ENCODE measurements at places on chromosomes 5 and 9.

- H3K4me1 ChIP-seq = no peaks in the 10 kb centered on the region
- no peak overlapping the region for H3K4me3 ChIP-seq
- H3K36me3 ChIP-seq = no peaks in the 10 kb centered on the region
- H3K27me3 ChIP-seq = no peaks in the 10 kb centered on the region
- H3K27ac ChIP-seq = no peak overlapping the region
Measured at GRCh38 chr5:1401536-1402138, 43.6 kb downstream of the SLC6A3 start.

- H3K4me3 ChIP-seq = no peak overlapping the region
- no peak overlapping the region for H3K27ac ChIP-seq
- no peaks in the 10 kb centered on the region for H3K36me3 ChIP-seq
Measured at GRCh38 chr5:123439709-123440108, 16.5 kb upstream of the CEP120 start.

GRCh38 chr9:36086442-36086841 lies 49.7 kb downstream of the RECK start:
- H3K4me1 ChIP-seq = peaks cover 2% of the 10 kb centered on the region
- H3K36me3 ChIP-seq = no peaks in the 10 kb centered on the region
- H3K4me3 ChIP-seq = no peak overlapping the region

DNA sequence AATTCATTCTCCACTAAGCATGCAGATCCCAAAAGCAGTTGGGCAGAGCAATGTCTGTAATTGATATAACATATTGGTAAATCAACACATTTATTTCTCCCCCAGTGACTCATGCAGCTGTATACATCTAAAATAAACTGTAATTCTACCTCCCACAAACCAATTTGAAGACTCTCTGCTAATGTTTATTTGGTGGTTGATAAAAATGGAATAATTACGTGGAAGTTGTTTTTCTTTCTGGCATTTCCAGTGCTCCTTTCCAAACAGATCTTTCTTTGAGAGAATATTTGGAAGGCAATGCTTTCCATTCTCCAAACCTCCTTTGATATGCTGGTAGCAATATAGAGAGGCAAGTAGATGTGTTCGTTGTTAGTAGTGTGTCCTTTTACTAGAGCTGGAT lies 194.7 kb downstream of the CHSY3 start:
- DNase-seq = no peak
- H3K4me3 ChIP-seq = no peak overlapping the region
- H3K4me1 ChIP-seq = no peaks in the 10 kb centered on the region
- no peaks in the 10 kb centered on the region for H3K36me3 ChIP-seq

- no peaks in the 10 kb centered on the region for H3K27me3 ChIP-seq
- no peaks in the 10 kb centered on the region for H3K36me3 ChIP-seq
- no peak overlapping the region for H3K27ac ChIP-seq
- H3K4me1 ChIP-seq = no peaks in the 10 kb centered on the region
- H3K4me3 ChIP-seq = no peak overlapping the region
Measured at GRCh38 chr9:1619915-1620710, 395.0 kb upstream of the SMARCA2 start.

DNA sequence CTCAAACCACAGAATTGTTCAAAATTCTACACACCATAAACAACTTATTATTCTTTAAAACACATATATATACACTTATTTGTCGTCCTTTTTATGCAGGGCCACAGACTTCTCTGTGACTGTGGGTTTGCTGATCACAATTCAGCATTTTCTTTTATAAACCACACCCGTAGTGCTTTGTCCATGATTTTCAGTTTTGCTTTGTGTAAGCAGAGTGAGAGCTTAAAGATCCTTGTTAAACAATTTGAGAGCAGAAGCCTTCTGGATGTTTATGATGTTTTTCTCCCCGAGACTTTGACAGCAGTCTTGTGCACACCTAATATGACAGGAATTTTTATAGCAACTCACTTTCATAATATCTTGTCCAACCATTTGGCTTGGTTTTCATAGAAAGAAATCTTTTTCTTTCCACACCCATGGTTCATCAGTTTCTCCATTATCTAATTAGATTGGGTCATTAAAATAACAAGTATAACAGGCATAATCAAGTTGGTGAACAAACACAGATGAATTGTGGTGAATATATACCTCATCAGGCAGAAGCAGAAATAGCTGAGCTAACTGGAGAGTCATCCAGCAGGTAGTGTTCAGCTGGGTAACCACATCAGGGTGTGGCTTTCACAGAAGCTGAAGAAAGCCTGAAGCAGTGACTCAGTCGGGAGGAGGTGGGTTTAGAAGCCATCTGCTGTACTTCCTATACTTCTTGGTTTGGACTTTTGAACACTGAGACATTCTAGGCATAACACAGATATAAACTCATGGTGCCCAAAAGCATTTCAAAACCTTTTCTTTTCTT lies 232.8 kb downstream of the DOCK8 start:
- peaks cover 79% of the 10 kb centered on the region for H3K36me3 ChIP-seq
- no peak overlapping the region for H3K4me3 ChIP-seq
- H3K27me3 ChIP-seq = no peaks in the 10 kb centered on the region
- peak; percentile 32 for DNase-seq

DNA sequence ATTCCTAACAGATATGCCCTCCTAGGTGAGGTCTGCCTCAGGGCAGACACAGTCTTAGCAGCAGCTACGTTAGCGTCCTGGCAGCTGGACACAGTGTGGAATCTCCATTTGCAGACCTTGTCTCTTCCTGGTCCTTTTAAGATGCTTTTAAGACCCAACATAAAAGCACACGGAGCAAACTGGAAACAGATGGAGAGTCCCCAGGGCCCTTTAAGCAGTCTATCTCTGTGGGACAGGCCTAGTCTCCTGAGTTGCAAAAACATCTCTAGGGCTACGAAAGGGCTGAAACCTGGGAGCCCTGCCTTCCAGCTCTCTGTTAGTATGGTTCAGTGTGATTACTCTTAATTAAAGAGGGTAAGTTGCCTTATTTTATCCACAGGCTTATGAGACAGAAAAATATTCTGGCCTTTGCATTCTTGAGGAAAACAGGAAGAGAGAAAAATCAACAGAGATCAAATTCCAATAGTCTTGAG lies 66.0 kb upstream of the GNA14 start:
- H3K36me3 ChIP-seq = no peaks in the 10 kb centered on the region
- no peaks in the 10 kb centered on the region for H3K27me3 ChIP-seq
- H3K27ac ChIP-seq = no peak overlapping the region
- H3K4me1 ChIP-seq = no peaks in the 10 kb centered on the region
- no peak overlapping the region for H3K4me3 ChIP-seq

- H3K36me3 ChIP-seq = peaks cover 39% of the 10 kb centered on the region
- no peak overlapping the region for H3K27ac ChIP-seq
- peaks cover 27% of the 10 kb centered on the region for H3K4me1 ChIP-seq
- no peak for DNase-seq
Measured at GRCh38 chr9:35609001-35609819, 4.1 kb downstream of the TESK1 start.

GRCh38 chr5:370959-371810 lies 49.7 kb downstream of the AHRR start:
- H3K4me3 ChIP-seq = no peak overlapping the region
- H3K4me1 ChIP-seq = peaks cover 20% of the 10 kb centered on the region
- H3K27ac ChIP-seq = no peak overlapping the region
- no peaks in the 10 kb centered on the region for H3K36me3 ChIP-seq
- DNase-seq = no peak
- peaks cover 9% of the 10 kb centered on the region for H3K27me3 ChIP-seq

GRCh38 chr9:38178237-38178636 lies 109.2 kb upstream of the SHB start:
- H3K4me3 ChIP-seq = no peak overlapping the region
- no peaks in the 10 kb centered on the region for H3K36me3 ChIP-seq
- DNase-seq = no peak
- H3K4me1 ChIP-seq = peaks cover 3% of the 10 kb centered on the region
- H3K27me3 ChIP-seq = no peaks in the 10 kb centered on the region

- no peak overlapping the region for H3K27ac ChIP-seq
- no peaks in the 10 kb centered on the region for H3K27me3 ChIP-seq
- peaks cover 19% of the 10 kb centered on the region for H3K4me1 ChIP-seq
- DNase-seq = no peak
Measured at GRCh38 chr9:94644543-94644942, 5.2 kb upstream of the FBP1 start.

- no peaks in the 10 kb centered on the region for H3K27me3 ChIP-seq
- H3K36me3 ChIP-seq = no peaks in the 10 kb centered on the region
- DNase-seq = no peak
Measured at GRCh38 chr5:130549884-130550561, 615.0 kb downstream of the HINT1 start.
